AG04450 (cell line): ENCODE measurements at places on chromosomes 1 and 21.

DNA sequence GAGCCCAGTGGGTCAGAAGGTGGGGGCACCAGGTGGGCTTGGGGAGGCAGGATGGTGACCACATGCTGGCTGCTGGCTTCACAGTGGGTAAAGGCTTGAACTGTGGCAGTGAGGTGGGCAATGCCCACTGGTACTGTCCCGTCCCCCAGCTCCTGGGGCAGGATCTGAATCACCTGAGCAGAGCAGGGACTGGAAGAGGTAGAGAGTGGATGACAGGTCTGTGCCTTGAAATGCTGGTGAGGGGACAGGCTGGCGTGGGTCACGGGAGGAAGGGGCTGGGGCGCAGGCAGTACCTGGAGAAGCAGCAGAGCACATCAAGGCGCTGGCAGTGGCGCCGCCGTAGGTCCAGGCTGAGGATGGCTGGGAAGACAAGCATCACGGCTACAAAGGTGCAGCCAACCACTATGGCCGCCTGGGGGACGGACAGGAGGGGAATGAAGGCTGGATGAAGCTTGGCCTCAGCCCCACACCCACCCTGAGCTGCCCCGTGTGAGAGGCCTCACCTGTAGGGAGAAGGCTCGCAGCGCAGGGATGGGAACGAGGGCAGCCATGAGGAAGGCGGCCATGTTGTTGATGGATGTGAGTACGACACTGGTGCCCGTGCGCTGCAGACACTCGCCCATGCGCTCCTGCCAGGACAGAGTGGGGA is 14.9 kb downstream of the PTCH2 start:
- no peak for DNase-seq

DNA sequence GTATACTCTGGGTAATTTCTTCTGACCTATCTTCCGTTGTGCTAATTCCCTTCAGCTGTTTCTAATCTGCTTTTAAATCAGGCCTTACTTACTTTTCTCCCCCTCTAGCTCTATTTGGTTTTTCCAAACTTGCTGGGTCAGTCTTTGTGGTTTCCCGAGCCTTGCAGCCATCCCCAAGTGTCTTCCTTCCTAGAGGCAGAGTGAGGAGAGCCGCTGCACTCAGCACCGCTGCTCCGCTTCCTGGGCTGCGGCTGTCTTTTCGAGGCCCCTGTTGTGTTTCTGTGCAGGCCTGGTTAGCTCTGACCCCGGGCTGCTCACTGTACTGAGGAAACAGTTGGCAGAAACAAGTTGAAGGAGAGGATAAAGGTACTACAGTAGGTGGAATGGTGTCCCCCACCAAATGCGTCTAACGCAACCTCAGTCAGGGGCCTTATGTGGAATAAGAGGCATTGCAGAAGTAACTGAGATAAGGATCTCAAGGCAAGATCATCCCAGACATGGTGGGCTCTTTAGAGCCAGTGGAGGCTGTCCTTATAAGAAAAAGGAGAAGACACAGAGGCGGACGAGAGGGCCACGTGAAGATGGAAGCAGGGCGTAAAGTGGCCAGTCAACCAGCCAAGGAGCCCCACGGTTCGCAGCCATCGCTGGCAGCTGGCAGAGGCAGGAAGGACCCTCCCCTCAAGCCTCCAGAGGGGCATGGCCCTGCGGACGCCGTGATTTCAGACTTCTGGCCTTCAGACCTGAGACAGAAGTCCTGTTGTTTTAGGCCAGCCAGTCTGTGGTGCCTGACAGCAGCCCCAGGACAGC is 10.5 kb downstream of the WNT9A start:
- no peak for DNase-seq

- no peak for DNase-seq
These were observed 23.3 kb downstream of the SHISA4 start for GRCh38 chr1:201911826-201912571.

DNA sequence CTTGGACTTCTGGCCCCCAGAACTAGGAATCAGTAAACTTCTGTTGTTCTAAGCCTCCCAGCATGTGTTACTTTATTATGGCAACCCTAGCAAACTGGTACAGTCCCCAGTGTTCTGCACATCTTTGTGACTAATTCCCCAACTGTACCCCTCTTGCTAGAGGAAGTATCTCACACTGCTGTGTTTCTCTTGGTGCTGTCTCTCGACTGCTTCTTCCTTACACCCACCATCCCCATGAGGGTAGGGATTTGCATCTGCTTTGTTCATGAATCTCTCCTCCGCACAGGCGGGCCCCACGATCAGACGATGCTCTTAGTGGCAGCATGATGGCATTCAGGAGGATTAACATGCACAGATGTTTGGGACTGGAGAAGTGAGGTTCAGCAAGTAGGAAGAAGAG is 46.7 kb downstream of the CLIC6 start:
- DNase-seq: no peak

DNA sequence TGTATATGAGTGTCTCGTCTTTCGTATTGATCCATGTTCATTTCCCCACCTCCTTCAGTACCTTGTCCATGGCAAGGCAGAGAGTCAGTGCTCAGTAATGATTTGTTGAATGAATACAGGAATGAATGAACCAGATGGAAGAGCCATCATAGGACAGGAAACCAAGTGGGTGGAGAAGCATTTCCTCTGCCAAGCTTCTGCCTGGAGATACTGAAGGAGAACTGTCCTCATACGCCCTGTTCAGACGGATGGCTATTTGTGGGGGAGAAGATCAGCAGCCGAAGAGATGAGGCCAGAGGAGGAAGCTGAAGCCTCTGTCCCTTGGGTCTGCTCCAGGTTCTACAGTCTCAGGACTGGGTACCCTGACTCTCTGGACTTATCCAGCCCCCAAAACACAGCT is 5.8 kb downstream of the FAM43B start:
- no peak for DNase-seq
